ENCODE measurements at places on chromosomes 1 and 21.

DNA sequence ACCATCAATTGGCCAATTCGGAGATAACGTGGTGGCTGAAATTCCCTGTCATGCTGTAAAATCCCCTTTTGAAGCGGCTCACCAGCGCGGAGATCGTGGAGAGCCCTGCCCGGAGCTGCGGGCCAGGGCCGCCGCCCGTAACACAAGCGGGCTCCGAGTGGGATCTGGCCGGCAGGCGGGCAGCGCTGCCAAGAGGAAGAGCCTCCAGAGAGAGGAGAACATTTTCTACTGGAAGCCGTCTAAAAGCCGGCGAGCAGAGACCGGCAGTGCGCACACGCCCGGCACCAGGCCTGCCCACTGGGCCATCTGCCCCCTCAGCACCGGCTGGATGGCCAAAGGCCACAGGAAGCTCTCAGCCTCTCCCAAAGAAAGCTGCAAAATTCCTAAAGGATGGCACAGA, 15.5 kb downstream of the SSBP3 start:
- no peak for DNase-seq

- no peak for DNase-seq
Observed at GRCh38 chr21:42809577-42810475, 69.5 kb downstream of the WDR4 start.

GRCh38 chr1:153627715-153628626, at the start of gene S100A1:
TSS of gene S100A1 (plus strand) at chr1:153628434. CDS start at chr1:153630522, 2,088 bp downstream.
- no peak for DNase-seq

- no peak for DNase-seq
Observed at GRCh38 chr1:111729271-111729921, 9.8 kb downstream of the INKA2 start.

- DNase-seq = no peak
Observed at GRCh38 chr1:150187560-150187931, 37.8 kb downstream of the PLEKHO1 start.

DNA sequence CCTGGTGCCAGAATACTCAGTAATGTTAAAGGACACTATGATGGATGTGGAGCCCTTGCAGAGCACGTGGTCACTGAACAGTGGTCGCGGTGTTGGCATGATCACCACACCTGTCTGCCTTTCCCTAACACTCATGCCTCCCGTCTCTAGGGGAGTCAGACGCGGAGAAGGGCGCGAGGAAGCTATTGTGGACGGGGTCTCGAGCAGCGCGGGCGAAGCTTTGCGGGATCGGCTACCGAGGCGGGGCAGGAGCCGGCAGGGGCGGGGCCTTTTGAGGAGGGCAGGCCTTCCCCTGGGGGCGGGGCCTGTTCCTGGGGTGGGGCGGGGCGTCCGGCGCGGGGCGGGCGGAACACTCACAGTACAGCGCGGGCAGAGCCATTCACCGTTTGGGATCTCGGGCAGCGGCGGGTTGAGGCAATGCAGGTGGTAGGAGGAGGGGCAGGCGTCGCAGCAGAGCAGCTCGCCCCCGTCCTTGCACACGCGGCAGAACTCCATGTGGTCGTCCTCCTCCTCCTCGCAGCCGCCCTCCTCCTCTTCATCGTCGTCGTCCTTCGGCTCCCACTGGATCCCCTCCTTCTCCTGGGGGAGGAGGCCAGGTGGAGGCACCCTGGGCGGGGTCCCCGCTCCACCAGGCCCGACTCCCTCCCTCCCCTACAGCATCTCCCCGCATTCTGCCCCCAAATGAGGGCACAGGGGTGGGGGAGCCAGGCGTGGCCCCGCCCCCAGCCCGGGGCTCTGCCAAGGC, 31.5 kb downstream of the CHD5 start:
- DNase-seq = no peak

GRCh38 chr1:35223084-35223630, 30.2 kb upstream of the SFPQ start:
- no peak for DNase-seq

DNA sequence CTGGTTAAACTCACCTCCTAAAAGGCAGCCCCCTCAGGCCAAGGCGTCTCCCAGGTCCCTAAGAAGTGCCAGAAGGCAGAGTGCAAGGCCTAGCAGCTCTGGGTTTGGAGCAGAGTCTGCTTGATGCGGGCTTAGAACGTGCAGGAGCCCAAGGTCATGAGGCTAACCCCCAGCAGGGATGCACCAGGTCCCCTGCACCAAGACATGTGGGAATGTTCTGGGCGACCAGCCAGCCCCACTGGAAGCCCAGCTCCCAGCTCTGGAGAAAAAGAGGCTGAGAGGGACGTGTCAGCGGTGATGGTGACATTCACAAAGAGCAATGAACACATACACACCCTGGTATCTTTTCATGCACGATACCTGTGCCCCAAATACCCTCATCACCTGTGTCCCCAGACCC, 5.1 kb downstream of the LRRN2 start:
- no peak for DNase-seq

GRCh38 chr1:111586112-111586511, 33.5 kb upstream of the RAP1A start:
- DNase-seq = no peak

DNA sequence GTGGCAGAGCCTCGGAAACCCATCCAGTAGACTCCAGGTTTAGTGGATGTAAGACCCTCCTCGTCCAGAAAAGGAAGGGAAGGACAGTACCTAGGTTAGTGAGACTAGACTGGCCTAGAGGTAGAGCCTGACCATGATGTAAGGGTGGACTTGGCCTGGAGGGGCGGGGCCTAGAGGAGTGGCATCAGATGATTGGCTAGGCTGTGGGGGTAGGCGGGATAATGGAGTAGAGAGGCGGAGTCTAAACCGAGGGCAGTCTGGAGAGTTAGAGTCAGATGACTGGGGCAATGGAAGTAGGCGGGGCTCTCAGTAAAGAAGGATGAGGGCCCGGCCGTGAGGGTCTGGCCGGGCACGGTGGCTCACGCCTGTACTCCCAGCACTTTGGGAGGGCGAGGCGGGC, 70.1 kb downstream of the EPHB2 start:
- DNase-seq = peak; percentile 55

DNA sequence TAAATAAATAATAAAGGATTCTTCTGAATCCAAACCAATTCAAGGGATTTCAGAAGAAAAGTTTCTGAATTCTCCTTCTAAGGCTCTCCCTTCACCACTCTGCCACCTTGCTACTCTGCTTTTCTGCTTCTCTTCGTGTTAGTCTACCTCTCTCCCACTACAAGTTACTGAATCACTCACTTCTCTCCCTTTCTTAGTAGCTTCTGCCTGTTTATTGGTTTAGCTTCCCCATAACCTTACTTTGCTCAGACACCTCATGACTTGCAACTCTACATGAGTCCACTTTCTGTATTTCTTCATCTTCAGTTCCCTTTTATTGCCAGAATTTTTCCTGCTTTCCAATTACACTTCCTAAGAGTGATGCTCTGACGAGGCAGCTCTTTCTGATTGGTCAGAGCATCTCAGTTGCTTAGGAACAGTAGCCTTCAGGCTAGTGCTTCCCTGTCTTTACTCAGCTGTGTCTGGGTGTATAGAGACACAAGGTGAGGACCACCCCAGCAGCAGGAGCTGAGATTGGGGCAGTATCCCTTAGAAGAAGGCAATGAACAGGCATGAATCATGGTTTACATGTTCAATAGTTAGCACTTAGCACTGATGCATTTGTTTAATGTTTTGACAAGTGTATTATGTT, 144.6 kb downstream of the SLC30A10 start:
- no peak for DNase-seq

- DNase-seq = no peak
Observed at GRCh38 chr1:150093805-150094204, 26.2 kb downstream of the VPS45 start.

DNA sequence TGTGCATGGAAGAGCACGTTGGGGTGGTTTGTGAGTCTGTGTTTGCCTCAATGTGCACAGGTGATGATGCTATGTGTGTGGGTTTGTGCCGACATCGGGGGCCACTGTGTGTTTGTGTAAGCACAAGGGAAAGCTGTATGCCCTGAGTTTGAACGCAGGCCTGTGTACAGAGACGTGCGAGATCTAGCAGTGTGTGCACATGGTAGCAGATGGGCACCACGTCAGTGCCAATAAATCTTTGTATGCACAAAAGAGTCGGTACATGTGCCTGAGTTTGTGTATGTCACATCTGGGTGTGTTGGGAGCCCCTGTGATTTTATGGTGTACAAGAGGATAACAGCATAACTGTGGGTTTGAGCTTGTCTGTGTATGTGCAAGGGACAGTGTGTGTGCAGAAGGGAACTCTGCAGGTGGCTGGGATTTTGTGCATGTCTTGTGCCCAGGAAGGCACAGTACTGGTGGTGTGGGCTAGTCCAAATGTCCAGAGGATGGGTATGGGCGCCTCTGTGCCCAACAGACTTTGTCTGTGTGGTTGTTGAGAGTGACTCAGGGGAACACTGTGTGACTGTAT, 32.0 kb upstream of the WASF2 start:
- no peak for DNase-seq

DNA sequence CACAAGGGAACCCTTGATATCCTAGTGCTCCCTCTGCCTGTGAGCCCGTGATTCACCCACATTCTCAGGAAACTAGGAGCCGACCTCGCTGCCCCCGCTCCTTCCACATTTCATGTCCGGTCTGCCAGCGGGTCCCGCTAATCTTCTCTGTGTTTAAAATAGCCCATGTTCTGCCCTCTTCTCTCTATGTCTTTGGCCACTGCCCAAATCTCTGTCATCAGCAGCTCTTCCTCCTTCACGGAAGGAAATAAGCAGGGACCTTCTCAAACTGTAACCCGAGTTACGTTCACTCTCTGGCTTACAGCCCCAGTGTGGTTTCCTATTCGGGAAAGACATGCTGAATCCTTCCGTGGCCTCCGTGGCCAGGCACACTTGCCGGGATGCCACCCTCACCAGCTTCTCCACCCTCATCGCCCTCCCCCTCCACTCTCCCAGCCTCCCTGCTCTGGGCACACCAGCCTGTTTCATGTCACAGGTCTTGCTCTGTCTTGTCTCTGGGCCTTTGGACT, 21.1 kb upstream of the UBXN10 start:
- no peak for DNase-seq

DNA sequence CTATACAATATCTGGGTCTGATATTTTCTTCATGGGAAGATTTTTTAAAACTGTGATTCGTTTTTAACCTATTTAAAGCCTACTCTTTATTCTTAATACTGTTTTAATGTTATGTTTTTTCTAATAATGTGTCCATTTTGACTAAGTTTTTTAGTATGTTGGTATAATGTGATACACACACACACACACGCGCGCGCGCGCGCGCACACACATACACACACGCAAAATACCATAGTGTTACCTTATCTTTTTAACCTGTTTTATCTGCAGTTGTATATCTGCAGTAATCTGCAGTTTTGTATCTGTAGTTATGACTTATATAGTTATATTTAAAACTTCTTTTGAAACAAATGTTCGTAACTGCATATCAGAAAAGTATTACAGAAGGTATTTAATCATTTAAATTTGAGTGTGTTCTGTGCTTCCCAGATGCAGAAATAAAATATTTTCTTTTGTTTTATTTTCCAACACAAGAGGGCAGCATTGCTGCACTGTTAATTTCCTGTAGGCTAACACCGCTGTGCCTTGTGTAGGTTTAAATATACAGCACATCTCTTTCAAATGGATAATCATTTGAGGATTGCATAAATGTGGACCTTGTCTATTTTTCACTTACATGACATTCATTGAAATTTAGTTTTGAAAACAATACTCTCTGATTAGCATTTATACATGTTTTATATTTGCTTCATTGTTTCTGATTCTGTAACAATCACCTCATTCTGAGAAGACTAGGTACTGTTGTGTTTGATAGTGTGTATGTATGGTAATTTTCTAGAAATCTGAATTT, 166.1 kb downstream of the PDE4B start:
- peak; percentile 23 for DNase-seq

- no peak for DNase-seq
Observed at GRCh38 chr1:248140846-248141245, 4.1 kb upstream of the OR2M5 start.

DNA sequence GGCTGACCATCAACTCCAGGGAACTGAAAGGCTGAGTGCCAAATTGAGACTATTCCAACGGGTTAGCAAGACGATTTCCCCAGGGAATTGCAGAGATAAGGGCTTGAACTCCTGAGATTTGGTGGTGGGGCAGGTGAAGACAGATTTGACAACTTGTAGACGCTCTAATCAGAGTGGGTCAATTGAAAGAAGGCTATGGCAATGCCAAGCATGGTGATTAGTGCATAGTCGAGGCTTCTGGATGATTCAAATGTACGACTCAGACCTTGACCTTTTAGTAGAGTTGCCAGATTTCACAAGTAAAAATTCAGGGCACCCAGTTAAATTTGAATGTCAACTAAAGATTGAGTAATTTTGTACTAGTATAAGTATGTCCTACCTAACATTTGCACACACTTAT, 302.1 kb upstream of the SPAG17 start:
- no peak for DNase-seq

- DNase-seq = no peak
Observed at GRCh38 chr1:109944541-109944940, 33.9 kb downstream of the CSF1 start.

- peak; percentile 60 for DNase-seq
Observed at GRCh38 chr1:156571261-156571852, 1.0 kb downstream of the IQGAP3 start.

Measured in HTR-8/SVneo (cell line).